DND-41 (cell line): ENCODE measurements at places on chromosomes 7 and 10.

DNA sequence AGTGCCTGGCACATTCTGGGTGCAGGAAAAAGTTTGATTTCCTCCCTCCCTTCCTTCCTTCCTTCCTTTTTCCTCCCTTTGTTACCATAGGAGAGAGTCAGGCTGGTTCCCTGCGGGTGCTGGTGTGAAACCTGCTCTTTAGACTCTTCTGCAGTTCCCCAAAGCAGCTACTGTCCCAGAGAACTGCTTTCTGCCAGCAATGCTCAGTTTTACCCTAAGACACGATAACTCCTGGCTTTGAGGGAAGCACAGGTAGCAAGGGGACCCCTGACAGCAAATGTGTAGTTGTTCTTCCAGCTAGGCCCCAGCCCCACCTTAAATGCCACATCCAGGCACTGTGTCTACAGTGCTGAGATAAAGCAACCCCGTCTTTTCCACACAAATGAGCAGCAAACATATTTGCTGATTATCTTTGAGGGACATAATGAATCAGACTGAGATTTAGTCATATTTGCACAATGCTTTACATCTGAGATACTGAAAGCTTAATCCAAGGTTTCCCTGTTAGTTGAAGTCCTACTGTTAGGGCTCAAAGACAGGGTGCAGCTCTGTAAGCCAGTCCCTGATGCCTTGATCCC is 55.5 kb downstream of the MET start:
- no peak for DNase-seq

DNA sequence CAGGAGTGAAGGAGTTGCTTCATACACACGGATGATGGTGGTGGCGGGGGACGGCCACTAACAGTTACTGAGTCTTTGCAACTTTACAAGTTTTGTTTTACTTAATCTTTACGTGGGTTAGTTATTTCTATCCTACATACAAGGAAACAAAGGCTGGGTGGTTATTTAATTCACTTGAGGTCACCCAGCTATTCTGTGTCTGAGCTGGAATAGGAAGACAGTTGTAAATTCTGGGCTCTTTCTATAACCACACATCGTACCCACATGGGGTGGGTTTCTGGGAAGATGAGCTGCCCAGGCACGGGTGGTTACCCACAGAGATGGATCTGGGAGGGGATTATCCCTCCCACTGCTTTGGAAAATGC is 137.9 kb downstream of the ANLN start:
- DNase-seq: peak; percentile 28

DNA sequence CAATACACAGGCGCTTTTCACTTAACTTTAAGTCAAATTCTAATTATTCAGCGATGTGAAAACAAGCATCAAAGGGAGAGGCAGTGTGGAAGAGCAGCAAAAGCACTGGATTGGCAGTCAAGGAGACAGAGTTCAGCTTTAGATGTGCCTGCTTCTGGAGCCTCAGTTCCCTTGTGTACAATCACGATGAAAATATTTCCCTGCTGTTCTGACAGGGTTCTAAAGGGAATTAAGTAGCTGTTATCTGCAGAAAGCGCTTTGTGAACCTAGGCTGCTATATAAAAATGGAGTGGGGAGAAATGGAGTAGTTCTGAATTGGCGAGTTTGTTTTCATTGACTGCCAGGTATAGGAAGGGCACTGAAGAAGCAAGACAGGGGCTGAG is 237.8 kb upstream of the SP8 start:
- no peak for DNase-seq

DNA sequence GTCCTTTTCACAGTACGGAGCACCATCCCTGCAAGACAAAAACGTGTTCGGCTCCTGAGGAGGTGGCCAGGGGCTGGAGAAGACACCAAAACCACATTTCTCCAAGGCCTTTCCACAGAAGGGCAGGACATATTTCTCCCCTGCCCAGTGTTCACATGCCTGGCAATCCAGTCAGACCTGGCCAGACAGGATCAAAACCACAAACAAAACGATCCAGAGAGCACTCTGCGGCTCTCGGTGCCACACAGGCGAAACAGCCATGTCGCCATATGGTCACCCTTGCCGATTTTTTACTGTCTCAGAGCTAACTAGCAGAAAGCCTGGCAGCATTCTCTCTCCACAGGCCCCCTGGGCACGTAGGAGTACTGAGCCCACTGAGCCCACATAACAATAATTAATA is 113.0 kb downstream of the ABLIM1 start:
- no peak for DNase-seq

GRCh38 chr10:11515596-11516430 is 95.6 kb downstream of the USP6NL start:
- DNase-seq: peak; percentile 59

DNA sequence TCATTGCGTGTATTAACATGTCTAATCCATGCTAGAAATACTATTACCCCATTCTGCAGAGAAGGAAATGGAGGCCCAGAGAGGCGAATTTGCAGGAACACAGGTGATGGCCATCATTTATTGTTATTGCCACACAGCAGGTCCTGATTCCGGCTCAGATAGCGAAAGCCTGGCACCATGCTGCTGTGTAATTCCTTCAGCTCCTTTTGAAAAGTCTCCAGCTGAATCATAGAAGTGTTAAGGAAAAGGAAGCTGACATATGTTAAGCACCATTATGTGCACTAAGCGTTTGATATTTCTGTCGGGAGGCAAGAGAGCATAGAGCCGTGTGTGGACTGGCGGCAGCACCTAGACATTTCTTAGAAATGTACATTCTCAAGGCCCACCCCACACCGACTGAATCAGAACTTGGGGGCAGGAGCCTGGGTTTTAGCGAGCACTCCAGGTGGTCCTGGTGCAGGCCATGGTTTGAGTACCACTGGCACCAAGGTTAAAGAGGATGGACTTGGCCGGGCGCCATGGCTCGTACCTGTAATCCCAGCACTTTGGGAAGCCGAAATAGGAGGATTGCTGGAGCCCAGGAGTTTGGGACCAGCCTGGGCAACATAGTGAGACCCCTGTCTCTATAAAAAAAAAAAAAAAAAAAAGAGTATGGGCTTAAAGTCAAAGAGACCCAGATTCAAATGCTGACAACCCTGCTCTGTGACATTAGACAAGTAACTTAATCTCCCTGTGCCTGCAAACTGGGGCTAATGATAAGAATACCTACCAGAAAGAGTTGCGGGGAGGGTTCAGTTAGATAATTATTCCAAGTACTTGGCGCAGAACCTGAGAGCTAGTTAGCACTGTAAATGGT is 52.2 kb downstream of the UNC5B start:
- no peak for DNase-seq

DNA sequence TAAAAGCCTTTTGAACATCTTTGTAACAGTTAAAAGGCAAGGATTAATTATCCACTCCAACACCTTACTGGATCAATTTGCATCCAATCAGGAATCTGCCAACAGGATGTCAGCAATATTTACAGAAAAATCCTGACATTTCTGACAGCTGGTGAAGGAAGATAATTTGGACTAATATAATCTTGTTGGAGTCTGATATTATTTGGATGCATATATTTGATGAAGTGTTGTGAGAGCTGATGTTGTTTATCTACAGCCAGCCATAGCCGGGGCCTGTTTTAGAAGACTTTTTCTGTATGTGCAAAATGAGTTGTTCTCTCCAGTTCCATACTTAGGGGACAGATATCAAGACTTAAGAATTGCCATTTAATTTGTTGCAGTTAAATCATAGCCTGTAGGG is 91.1 kb downstream of the GPR37 start:
- DNase-seq: no peak

GRCh38 chr7:85160223-85160622 is 26.6 kb downstream of the SEMA3D start:
- DNase-seq: no peak

- DNase-seq: no peak
Measured at GRCh38 chr7:134660961-134661376, 14.3 kb downstream of the BPGM start.

DNA sequence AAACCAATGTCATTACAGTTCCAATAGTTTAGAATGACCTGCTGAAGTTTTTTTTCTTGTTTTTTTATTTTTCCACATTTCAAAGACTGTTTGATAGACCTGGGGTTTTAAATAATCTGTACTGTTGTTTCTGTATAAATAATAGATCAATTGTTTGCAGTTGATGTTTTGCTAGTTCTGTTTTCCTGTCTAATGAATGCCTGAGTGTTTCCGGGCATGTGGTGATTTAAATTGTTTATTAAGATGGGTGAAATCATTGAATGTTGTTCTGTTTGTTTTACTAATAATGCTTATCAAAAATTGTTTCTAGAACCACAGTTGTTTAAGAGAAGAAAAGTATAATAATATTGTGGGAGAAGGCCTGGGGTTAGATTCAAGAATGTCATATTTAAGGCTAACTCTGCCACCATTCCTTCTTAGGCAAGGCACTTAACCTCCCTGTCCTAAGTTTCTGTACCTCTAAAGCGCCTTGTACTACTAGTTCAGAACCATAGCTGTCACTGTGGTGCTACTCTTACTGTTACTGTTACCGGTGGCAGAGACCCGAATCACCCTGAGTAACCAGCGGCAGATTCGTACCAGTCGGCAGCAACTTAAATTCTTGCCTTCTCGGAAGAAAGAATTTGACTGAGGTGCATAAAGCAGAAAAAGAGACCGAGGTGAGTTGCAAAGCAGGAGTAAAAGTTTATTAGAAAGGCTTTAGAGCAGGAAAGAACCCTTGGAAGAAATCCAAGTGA is 1014.1 kb downstream of the REEP3 start:
- no peak for DNase-seq

GRCh38 chr7:130988443-130988842 is 254.4 kb upstream of the KLF14 start:
- DNase-seq: no peak

DNA sequence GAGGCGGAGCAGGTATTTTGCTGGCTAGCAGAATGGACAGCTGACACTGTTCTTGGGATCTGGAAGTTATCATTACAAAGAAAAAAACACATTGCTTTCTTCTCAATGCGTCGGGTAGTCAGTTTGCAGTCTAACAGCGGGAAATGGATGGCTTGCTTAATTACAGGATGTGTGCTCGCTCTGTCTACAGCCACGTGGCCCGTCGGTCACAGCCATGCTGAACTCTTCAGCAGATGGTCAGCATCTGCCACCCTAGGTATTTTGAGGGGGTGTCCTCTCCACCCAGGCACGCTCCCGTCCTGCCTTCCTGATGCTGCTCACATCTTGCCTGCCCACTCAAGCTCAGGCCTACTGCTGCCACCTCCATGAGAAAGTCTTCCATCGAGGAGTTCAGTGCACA is 20.4 kb upstream of the INMT start:
- no peak for DNase-seq

DNA sequence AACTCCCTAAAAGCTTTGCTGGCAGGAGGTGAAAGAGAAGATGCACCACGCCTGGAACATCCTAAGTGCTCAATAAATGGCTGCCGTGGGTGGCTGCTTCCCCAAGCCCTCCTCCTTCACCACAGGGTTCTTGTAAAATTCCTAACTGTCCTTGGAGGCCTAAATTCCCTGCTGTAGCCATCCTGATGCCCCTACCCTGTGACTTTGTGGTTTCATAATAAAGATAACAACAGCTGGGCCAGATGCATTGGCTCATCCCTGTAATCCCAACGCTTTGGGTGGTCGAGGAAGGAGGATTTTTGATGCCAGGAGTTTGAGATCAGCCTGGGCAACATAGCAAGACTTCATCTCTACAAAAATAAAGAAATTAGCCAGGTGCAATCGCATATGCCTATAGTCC is 341.8 kb downstream of the ANKRD30A start:
- DNase-seq: no peak

DNA sequence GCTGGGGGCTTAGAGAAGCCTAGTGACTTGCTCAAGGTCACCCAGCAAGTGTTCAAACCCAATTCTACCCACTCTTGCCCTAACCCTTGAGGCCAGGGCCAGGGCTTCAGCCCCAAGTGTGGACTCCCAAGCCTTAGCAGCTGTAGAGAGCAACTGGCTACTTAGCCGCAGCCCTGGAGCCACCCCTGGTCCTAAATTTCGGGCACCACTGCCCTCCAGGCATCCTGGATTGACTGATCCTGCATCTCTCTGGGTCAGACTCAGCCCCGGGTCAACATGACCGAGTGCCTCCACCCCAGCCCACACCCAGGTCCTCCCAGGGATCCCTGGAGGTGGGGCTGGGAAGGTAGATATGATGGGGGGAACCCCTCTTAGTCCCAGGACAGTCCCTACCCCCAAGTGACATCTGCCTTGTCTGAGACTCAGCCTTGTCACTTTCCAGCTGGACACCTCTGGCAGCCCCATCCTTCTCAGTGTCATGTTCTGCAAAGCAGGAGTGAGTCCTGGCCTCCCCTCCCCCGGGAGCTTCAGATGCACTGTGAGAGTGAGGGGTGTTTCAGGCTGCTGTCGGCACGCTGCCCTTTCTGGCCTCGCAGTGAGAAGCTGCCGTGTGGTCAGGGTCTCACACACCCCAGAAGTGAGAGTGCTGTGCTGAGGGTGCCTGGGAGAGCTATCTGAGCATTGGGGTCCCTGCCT is 89.8 kb downstream of the ZMIZ1 start:
- DNase-seq: no peak

- no peak for DNase-seq
Measured at GRCh38 chr10:58637352-58637751, 124.7 kb downstream of the BICC1 start.

DNA sequence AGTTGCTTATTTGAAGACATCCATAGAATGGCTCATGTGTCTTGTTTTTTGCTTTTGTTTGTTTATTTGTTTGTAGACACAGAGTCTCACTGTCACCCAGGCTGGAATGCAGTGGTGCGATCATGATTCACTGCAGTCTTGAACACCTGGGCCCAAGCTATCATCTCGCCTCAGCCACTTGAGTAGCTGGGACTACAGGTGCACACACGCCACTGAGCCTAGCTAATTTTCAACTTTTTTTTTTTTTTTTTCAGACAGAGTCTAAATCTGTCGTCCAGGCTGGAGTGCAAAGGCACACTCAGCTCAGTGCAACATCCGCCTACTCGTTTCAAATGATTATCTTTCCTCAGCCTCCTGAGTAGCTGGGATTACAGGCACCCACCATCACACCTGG is 83.3 kb upstream of the KLF6 start:
- DNase-seq: no peak

GRCh38 chr7:151896486-151896885 is 19.6 kb upstream of the PRKAG2 start:
- no peak for DNase-seq

DNA sequence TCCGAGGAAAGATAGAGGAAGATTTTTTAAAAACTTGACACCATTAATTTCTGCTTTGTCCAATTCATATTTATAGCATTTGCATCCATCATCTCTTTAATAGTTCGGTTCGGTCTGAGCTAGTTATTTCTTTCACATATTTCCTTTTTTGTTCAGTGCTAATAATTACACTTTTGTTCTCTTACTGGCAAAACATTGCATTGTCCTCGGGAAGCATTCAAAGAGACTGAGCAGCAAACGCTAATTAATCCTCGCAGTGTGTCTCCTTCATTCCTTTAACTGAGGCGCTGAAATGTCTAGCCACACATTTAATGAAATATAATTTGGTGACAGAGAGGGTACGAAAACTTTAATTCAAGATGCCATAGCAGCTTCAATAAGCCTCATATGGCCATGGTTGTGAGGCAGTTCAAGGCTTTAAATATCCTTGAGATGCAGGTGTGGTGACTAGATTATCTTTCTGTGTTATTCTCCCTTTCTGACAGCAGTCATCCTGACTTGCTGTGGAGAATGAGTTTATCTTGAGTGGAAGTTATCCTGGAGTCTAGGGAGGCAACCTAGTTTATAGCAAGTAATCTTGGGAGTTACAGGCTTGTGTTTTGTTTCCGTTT is 431.4 kb downstream of the SDK1 start:
- no peak for DNase-seq
